ENCODE measurements at places on chromosomes 6 and 20.

DNA sequence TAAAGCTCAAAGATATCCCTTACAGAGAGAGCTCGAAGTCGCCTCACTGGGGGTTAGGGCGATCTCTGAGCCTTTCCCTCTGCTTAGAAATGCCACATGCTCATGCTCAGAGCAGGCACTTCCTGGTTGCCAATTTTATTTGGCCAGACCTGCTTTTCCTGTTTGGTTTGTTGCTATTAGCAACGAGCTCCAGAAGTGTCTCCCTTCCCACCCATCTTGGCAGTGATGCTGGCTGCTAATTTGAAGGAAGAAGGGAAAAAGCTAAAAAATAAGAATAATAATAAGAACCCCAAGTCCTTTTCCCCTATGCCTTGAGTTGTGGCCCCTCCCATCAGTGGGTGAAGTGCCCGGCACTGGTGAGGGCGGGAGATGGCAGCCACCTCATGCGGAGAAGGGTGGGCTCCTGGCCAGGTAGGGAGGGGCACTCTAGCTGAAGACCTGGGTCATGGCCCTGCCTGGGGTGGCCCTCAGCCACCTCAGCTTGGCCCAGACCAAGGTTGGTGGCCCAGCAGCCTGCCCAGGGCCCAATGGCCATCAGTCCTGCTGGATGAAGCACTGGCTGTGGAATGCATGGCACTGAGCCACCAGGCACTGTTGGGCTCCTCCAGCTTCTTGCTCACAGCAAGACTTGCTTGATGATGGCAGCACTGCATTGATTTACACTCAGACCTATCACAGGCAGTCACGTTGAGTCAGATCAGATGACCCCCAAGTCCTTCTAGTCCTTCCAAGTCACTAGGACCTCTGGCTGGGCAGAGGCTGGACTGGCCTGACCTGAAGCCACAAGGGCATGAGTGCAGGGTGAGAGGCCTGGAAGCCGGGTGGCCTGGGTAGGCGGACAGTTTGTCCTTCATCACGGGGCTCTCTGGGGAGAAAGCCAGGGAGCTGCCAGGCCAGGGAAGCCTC is 79.0 kb downstream of the SYNJ2 start:
- peak; percentile 90 for DNase-seq

- no peak for DNase-seq
Observed at GRCh38 chr6:44504301-44504791, 116.8 kb downstream of the CDC5L start.

- peak; percentile 19 for DNase-seq
Observed at GRCh38 chr20:33211817-33212424, 5.2 kb upstream of the BPIFA3 start.

- DNase-seq = no peak
Observed at GRCh38 chr6:119395192-119395591, 45.6 kb upstream of the MAN1A1 start.

GRCh38 chr6:8574749-8575468 is 139.6 kb upstream of the SLC35B3 start:
- no peak for DNase-seq

GRCh38 chr6:24936641-24937317 is 1.0 kb upstream of the RIPOR2 start:
- DNase-seq = no peak

DNA sequence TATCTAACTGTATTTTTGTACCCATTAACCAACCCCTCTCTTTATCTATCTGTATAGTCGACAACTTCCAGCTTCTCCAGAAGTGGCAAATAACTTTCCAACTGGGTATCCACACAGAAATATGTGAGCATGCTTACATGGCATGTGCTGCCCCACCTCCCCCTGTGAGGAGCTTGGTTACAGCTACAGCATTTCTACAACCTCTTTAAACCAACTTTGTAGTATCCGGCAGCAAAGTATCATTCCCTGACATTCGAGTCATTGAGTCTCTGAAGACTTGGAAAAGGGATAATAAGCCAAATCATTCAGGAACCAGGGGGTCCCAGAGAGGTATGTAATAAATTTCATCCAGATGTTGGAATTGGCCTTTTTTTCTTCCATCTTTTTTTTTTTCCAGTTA is 48.2 kb upstream of the ASIP start:
- DNase-seq = no peak

DNA sequence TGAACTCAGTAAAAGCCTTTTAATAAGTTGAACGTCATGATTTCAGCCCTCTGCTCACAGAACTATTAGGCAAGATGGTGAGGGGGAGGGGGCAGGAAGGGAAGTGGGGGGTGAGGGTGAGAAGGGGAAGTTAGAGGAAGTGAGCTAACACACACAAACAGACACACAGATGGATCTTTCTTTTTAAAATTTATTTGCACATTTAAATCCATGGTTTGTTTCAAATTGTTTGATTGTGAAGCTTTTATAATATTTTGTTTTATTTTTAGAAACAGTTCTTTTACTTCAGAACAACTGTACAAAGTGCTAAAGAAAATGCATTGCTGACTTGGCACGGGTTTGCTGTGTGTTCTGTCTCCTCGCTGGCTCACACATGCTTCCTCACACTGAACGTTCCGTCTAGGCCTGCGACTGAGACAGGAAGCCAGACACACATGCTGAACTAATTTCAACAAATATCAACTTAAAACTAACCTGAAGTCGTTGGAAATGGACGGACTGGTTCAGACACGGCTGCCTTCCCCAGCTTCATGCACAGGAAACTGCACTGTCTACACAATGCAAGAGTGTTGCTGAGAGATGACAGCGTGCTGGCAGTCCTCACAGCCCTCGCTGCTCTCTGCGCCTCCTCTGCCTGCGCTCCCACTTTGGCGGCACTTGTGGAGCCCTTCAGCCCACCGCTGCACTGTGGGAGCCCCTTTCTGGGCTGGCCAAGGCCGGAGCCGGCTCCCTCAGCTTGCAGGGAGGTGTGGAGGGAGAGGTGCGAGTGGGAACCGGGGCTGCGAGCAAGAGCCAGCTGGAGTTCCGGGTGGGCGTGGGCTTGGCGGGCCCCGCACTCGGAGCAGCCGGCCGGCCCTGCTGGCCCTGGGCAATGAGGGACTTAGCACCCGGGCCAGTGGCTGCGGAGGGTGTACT is 8.1 kb upstream of the ZBP1 start:
- no peak for DNase-seq

- DNase-seq = no peak
Observed at GRCh38 chr6:66605971-66606370, 898.9 kb upstream of the EYS start.

- DNase-seq = no peak
Observed at GRCh38 chr20:45372646-45373352, 5.3 kb downstream of the TP53TG5 start.

- DNase-seq = no peak
Observed at GRCh38 chr6:68651011-68651985, 16.2 kb downstream of the ADGRB3 start.

DNA sequence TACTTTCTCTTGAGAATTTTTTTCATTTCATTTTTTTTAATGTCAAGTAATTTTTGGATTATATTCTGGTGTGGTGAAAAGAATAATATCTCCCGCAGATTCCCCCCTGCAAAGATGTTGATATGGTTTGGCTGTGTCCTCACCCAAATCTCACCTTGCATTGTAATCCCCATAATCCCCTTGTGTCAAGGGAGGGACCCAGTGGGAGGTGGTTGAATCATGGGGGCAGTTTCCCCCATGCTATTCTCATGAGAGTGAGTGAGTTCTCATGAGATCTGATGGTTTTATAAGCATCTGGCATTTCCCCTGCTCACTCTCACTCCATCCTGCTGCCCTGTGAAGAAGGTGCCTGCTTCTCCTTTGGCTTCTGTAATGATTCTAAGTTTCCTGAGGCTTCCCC is 58.7 kb upstream of the PMEPA1 start:
- DNase-seq = no peak

DNA sequence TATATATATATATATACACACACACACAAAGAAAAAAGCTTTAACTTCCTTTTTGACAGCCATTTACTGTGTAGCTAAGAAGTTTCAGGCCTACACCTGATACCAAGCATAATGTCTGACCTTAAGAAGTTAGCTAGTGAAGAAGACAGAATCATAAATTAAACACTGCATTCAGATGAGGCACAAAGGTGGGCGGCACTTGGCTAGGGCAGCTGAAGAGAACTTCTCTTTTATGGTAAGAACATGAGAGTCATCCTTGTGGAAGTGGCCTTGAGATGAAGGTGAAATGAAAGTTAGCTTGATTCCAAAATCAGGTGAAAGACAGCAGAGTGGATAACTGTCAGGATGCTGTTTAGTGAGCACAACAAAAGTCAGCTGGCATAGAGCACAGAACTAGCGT is 46.5 kb downstream of the HTR1B start:
- no peak for DNase-seq

- no peak for DNase-seq
Observed at GRCh38 chr6:79782792-79783580, 151.9 kb downstream of the SH3BGRL2 start.

- DNase-seq = no peak
Observed at GRCh38 chr20:7231303-7231702, 463.8 kb downstream of the BMP2 start.

DNA sequence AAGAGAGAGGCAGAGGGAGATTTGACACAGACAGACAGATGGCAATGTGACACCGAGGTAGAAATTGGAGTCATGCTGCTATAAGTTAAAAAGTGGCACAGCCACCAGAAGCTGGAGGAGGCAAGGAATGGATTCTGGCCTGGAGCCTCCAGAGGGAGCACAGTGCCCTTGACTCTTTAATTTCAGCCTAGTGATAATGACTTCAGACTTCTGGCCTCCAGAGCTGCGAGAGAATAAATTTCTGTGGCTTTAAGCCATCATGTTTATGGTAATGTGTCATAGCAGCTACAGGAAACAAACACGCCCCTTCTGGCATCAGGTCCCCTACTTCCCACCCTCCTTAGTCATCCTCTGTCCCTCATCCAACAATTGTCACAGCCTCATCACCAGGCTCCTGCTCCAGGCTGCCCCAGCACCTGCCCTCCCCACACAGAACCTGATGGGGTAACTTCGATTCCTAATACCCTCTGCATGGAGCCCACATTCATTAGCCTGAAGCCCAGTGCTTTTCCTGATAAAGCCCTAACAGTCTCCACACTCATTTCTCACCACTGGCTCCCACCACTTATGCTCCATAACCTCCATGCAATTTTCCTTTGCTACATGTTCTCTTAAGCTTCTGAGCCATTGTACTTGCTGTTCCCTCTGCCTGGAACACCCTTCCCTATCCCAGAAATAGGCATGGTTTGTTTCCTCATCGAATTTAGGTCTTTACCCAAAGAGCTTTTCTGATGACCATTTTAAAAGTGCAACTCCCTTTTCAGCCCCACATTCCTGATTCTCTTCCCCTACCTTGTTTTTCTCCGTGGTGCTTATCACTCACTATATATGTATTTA is 69.7 kb upstream of the TOX2 start:
- peak; percentile 15 for DNase-seq

DNA sequence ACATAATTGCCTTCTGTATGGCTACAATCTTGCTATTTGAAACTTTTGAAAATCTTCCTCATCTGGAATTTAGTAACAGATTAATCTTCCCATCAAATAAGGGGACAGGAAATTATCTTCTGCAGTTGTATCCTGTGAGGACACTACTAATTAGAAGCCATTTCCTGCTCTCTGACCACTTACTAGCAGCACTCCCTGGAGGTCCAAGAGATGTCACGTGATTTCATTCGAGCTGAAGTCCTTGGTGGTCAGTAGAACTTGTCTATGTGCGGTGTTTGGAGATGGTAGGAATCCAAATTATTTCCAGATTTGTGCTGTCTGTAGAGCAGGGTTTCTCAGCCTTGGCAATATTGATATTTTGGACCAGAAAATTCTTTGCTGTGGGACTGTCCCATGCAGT is 202.5 kb downstream of the TFAP2B start:
- no peak for DNase-seq

- DNase-seq = no peak
Observed at GRCh38 chr6:147906361-147906760, 397.9 kb downstream of the SAMD5 start.

DNA sequence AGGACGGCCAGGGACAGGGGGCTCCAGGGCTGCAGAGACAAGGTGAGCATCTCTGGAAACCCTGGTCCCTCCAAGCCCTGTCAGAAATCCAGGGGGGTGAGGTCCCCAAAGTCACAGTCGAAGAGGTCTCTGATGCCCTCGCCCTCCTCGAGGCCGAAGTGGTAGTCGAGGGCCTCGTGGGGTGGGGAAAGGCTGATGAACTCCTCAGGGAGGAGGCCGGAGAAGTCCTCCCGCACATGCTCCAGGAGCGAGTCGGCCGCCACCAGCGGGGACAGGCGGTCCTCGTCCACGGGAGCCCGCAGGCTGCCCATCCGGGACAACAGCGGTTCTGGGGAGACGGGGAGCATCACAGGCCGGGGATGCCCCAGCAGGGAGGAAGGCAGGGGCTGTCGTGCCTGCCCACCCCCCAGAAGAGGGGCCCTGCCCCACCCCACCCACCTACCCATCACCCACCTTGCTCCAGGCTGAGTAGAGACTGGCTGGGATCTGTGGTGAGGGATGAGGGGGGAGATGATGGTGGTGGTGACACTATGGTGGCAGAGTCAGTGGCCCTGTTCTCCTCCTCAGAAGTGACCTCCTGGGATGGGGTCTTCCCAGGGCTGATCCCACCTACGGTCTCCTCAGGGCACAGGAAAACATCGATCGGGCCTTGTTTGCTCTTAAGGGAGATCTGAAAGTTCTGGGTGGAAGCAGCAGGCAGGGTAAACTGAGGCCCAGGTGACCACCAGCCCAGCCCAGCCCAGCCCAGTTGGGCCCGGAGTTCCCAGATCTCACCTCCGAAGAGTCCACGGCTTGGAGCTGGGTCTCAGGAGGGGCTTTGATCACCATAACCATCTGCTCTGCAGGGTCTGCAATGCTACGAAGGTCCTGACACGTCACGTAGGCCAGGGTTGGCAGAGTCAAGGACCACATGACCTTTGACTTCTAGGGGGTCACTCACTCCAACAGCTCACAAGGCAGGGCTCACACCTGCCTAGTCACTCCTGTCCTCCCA is 2.7 kb upstream of the NECAB3 start:
- no peak for DNase-seq

DNA sequence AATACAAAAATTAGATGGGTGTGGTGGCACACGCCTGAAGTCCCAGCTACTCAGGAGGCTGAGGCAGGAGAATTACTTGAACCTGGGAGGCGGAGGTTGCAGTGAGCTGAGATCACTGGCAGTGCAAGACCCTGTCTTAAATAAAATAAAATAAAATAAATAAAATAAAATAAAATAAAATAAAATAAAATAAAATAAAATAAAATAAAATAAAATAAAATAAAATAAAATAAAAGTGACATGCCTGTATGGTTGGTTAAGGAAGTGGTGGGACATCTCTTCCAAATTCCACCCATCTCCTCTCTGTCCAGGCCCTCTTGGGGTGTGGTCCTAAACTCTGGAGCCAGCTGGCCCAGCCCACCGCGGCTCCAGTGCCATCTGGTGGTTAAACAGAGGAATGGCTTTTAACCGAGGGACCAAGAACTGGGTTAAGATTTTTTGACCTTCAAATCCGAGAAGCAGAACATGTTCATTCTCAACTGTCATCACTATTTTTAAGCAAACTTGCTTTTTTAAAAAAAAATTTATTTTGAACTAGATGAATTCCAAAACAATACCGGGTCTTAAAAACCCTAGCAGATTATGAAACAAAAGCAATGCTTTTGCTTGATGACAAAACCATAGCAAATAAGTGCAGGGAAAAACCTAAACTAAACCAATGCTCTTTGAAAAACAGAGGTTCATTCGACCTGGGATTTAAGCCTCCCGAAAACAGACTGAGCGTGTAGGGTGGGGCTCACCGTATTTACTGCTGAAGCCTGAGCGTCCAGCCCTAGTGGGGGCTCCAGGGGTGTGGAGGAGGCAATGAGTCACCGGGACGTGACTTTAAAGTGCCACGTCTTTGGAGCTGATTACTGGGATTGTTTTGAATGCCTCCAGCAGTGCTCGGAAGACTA is 68.8 kb downstream of the CDC5L start:
- peak; percentile 66 for DNase-seq

GRCh38 chr6:103183831-103184411 is 1675.8 kb downstream of the HACE1 start:
- no peak for DNase-seq

- no peak for DNase-seq
Observed at GRCh38 chr6:160121981-160122380, 366 bp downstream of the SLC22A1 start.
